Heart left ventricle (tissue), 16 donors: ENCODE measurements at places on chromosomes 16 and 17. TPM values are rescaled to one million over a fixed set of nuclear protein-coding genes. Genes with fewer than 3 reads are reported as not detected.

GRCh38 chr16:67030221-67030962 is 1.4 kb downstream of the CBFB start:
- peaks cover 47% of the 10 kb centered on the region for H3K4me1 ChIP-seq
- peak overlapping the region; percentile 99 for H3K4me3 ChIP-seq
- peak; percentile 14 for DNase-seq

The CD79B gene
- total RNA-seq = 4.9 TPM

- no peaks in the 10 kb centered on the region for H3K27me3 ChIP-seq
- H3K4me3 ChIP-seq = no peak overlapping the region
- H3K27ac ChIP-seq = no peak overlapping the region
- no peaks in the 10 kb centered on the region for H3K4me1 ChIP-seq
- H3K36me3 ChIP-seq = no peaks in the 10 kb centered on the region
These were observed 6.1 kb upstream of the STH start for GRCh38 chr17:45992904-45993303.

DNA sequence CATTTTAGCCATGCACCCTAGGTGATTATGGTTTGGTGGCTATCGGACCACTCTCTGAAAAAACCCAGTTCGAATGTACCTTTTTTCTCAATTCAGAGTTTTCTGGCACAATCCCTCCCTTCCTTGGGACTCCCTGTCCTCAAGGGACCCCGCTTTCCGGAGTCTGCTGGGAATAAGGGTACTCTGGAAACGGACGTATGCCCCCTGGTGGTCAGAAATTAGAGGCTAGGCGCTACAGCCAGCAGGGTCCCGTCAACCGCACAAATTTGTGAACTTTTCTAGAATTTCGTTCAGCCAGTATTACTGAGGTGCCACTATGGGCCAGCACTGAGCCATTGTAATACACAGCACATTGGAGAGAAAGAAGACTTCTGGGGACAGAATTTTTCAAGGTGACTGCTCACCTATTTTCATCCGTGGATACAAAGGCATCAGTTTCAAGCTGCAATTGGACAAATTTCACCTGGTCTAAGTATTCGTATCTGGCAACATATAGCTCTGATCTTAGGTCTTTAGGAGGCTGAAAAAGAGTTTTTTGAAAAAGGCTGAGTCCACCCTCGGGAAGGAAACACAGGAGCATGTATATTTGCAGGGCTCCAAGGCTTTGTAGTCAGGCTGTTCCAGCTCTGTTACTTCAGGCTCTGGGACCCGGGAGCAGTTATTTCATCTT is 27.1 kb upstream of the CRYBA1 start:
- H3K27me3 ChIP-seq = no peaks in the 10 kb centered on the region
- peaks cover 9% of the 10 kb centered on the region for H3K4me1 ChIP-seq
- no peaks in the 10 kb centered on the region for H3K36me3 ChIP-seq
- no peak overlapping the region for H3K4me3 ChIP-seq
- H3K27ac ChIP-seq = no peak overlapping the region
